ENCODE measurements at places on chromosomes 13 and 19.

- no peak for DNase-seq
Measured at GRCh38 chr13:113781571-113781970, 22.5 kb downstream of the TMEM255B start.

- DNase-seq = no peak
Measured at GRCh38 chr13:98370806-98371515, 193.9 kb upstream of the RNF113B start.

DNA sequence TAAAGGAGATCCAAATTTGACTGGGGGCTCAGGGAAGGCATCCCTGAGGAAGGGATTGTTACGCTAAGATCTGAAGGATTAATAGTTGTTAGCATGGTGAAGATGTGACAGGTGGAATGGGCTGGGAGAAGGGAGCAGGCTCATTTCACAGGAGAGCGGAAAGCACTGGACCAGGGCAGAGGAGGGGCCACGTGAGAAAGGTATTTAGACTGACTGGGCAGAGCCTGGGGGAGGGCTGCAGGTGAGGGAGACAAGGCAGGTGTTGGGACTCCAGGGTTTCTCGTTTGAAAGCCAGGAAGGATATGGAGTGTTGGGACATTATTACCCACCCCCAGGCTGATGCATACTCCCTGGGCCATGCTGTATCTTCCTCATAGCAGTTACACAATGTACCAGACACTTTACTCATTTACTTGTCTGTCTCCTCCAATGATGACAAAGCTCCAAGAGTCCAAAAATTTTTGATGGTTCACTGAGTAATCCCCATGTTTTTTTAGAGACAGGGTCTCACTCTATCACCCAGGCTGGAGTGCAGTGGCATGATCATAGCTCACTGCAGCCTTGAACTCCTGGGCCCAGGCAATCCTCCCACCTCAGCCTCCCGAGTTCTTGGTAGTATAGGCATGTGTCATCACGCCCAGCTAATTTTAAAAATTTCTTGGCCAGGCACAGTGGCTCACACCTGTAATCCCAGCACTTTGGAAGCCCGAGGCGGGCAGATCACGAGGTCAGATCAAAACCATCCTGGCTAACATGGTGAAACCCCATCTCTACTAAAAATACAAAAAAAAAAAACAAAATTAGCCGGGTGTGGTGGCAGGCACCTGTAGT is 2.3 kb downstream of the TRAPPC6A start:
- no peak for DNase-seq

DNA sequence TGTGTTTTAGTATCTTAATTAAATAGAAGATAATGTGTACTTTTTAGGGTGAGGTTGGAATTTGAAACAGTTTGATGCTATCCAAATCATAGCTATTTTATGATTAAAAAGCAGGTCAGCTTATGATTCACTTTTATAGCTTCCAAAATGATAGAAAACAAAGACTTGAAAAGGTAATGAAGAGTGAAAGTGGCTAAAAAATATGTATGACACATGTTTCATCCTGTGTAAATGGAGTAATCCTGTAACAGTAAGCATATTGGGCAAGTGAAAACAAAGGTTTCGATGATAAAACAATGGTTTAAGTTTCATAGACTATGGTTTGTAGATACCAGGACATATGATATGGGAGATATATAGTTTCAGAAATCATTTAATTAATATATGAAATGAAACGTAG is 456.2 kb downstream of the PCDH20 start:
- DNase-seq = no peak

DNA sequence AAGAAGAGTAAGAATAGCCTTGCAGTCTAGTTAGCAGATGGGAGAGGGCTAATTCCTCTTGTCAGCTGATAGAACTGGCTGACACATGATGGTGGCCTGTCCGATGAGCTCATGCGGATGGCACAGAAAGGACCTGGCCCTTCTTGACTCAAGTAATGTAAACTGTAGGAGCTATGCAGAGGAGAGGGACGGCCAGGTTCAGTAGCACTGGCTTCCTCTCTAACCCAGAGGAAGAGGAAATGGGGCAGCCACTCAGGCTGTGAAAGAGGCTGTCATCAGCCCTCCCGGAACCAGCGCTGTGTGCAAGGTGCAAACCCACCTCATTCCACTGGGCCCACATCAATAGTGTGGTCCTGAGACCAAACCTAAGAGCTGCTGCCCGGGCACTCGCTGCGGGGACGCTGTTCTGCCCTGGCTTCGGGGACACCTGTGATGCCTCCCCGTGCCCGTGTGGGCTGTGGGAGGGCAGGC is 30.8 kb upstream of the USE1 start:
- DNase-seq = no peak

GRCh38 chr13:50800091-50800739 is 43.3 kb downstream of the DLEU7 start:
- no peak for DNase-seq

Measured in neuronal stem cell (in vitro differentiated cells).